Sigmoid colon (tissue), 7 donors: ENCODE measurements at places on chromosomes 16 and 17. TPM values are rescaled to one million over a fixed set of nuclear protein-coding genes. Genes with fewer than 3 reads are reported as not detected.

PRAC2 gene
- 7.2 TPM for polyA plus RNA-seq

GP2 gene
- 1.0 TPM for polyA plus RNA-seq

ASGR1 gene
- 1.7 TPM for polyA plus RNA-seq

ZFP3 gene
- 3.2 TPM for polyA plus RNA-seq

METRN gene
- polyA plus RNA-seq = 31.8 TPM

GPR139 gene
- not detected for polyA plus RNA-seq

- peak; percentile 70 for DNase-seq
These were observed 1.3 kb downstream of the FUS start for GRCh38 chr16:31181102-31181830.

DNA sequence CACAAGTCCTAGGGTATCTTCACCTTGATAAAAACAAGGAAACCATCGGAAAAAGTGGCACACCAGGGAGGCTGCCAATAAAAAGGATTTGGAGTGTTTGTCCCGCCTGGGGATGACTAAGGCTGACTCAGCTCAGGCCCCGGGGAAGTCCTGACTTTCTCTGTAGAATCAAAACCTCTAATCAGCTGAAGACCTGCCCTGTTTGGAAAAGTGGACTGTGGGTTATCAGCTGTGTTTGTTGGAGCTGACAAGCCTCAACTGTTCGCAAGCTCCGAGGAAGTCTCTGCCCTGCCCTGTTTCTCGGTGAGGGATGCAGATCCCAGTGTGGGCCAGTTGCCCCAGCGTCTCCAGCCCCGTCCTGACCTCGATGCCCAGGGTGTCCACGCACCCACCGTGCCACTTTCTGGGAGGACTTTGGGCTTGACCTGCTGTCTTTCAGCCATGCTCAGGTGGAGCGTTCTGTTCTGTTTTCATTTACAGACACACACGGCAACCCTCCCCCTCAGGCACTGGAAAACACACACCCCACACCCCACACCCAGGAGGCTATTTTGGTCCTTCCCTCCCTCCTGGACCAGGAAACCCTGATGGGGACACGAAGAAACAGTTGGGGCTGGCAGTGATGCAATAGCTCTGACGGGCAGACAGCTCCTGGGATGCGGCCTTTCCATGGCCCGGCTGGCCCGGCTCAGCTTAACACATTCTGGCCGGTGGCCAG is 27.6 kb upstream of the PITPNA start:
- no peak for DNase-seq

DNA sequence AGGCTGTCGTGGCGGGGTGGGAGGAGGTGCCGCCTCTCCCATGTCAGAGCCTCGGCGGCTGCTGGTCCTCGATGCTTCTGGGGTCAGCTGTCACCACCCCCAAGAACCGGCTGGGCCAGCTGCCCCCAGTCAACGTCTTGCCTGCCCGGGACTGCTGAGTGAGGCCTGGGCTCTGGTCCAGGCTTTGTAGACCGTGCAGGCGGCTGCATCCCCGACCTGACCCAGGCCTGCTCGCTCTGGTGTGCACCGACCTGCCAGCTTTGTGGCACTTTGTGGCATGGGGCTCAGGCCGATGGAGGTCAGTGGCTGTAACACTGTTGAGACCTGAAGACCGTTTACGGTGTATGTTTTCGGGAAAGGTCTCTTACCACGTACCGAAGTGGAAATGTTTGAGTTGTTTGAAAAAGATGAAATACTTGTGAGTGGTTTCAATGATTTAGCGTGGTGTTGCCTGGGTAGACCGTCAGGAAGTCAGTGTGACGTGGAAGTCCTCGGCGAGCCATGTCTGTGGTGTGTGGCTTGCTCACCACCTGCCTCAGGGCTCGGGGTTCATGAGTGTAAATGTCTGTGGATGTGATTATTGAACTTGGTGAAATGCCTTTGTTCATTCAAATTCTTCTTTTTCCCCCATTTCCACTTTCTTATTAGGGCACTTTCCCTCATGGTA is 53.2 kb upstream of the ZNF750 start:
- no peak for DNase-seq

DNA sequence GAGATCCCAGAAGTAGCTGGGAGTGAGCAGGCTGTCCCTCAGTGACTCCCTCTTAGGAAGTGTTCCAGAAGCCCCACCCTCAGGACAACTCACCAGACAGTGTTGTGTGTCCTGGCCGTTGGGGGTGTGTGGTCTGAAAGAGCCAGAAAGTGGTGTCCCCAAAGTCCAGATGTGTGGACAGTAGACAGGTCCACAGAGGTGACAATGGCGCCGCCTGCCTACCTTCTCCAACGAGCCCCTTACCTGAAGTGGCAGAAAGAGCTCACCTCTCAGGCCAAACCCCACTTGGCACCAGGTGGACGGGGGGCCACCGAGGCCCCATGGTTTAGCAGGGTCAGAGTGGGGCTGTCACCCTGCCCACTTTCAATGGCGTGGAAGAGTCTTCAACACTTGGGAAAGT is 19.9 kb downstream of the C17orf100 start:
- DNase-seq = no peak

GRCh38 chr16:83110269-83110668 is 483.5 kb downstream of the CDH13 start:
- DNase-seq = no peak

- DNase-seq = no peak
These were observed 60.0 kb downstream of the USP22 start for GRCh38 chr17:20982589-20983358.

- no peak for DNase-seq
These were observed 30.1 kb upstream of the MFSD6L start for GRCh38 chr17:8829036-8829941.

DNA sequence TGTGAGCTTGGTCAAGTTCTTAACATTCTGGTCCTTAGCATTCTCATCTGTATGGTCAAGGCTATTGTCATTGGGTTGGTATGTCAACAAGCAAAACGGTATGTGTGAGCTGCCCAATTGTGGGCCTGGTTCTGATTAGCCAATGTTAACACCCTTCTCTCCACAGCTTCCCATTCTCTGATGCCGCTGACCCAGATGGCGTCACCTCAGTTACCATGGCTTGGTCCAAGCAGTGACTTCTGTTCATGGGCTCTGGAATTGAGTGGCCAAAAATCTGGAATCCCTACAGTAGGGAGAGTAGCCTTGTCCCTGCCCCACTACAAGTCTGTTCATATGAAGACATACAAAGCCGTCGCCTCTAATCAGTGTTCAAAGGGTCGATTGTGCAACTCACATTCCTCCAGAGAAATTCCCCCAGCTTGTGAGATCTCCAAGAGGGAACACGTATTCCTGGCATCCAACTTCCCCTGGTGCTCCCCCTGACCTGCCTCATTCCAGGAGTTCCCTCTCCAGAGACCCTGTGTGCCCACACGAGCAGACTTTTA is 15.8 kb downstream of the TMEM98 start:
- peak; percentile 68 for DNase-seq

DNA sequence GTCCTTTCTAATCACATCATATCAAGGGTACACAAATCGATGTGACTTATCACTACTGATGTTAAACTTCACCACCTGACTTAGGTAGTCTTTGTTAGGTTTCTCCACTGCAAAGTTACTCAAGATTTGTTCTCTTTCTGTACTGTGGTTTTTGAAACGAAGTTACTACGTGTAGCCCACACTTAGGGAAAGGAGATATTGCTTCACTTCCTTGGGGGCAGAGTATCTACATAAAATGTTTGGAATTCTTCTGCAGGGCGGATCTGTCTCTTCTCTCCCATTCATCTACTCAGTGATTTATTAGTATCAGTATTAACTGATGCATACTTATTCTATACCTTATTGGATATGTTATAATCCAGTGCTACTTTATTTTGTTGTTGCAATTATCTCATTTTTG is 403.6 kb upstream of the MON1B start:
- no peak for DNase-seq

DNA sequence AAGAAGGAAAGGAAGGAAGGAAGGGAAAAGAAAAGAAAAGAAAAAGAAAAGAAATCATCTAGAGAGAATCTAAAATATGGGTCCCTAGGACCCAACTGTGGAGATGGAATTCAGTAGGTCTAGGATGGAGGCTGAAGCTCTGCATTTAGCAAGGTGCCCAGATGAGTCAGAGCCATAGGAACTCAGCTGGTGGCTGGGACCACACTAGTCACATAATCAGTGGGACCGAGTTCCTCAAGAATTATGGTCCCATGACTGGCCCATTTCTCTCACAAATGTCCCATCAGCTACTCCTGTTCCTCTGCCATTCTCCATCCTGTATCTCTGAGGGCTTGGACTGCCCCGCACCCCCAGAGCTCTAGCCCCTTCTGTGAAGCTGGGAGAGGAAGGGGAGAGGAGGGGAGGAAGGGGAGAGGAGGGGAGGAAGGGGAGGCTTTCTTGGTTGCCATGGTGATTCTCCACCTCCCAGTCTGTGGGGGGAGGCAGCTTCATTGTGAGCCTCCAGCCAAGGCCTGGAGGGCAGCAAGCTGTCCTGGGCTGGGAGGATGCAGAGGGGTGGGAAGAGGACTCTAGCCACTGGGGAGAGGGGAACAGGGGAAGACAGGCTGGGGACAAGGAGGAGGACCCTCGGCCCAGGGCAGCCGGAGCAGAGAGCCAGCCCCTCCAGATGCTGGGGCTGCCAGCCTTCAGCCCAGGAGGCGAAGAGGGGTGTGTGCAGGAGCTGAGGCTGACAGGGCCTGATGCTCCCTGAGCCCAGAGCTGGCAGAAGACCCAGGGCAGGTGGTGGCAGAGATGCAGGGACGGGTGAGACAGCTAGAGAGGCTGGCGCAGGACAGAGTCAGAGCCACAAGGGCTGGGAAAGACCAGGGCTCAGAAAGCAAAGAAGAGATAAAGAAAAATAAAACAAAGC is 37.8 kb upstream of the LHX1 start:
- DNase-seq = no peak

DNA sequence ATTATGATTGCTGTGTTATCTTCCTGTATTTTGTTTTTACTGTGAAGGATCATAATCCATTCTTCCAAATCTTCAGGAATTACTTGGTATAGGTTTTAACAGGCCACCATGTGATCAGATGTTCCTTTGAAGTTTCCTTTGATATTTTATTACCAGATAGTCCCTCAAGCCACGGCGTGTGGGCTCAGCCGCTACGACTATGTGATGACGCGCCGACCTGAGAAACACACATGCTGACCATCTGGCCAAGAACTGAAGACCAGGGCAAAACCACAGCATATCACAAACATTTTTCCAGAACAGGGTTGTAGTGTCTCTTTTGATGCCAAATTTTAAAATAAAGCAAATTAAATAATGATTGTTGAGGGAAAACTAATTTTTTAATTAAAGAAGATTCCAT is 47.3 kb downstream of the ZCCHC14 start:
- no peak for DNase-seq

GRCh38 chr17:633133-633532 is 81.5 kb downstream of the VPS53 start:
- DNase-seq = no peak

DNA sequence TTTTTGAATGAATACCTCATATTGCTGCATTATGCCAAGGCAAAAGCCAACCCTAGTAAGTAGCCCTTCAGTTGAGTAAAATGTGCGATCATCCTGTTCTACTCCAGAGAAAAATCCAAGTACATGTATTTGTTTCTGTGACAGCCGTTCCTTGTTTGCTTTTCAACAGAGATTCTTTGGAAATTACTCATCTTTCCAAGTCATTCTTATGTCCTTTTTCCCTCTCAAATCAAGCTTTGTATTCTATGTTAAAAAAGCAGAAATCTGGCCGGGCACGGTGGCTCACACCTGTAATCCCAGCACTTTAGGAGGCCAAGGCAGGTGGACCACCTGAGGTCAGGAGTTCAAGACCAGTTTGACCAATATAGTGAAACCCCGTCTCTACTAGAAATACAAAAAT is 112.9 kb upstream of the HAS3 start:
- no peak for DNase-seq

GRCh38 chr17:17500999-17501605 is 4.9 kb upstream of the RASD1 start:
- no peak for DNase-seq
